ENCODE measurements at places on chromosomes 3 and 15.

DNA sequence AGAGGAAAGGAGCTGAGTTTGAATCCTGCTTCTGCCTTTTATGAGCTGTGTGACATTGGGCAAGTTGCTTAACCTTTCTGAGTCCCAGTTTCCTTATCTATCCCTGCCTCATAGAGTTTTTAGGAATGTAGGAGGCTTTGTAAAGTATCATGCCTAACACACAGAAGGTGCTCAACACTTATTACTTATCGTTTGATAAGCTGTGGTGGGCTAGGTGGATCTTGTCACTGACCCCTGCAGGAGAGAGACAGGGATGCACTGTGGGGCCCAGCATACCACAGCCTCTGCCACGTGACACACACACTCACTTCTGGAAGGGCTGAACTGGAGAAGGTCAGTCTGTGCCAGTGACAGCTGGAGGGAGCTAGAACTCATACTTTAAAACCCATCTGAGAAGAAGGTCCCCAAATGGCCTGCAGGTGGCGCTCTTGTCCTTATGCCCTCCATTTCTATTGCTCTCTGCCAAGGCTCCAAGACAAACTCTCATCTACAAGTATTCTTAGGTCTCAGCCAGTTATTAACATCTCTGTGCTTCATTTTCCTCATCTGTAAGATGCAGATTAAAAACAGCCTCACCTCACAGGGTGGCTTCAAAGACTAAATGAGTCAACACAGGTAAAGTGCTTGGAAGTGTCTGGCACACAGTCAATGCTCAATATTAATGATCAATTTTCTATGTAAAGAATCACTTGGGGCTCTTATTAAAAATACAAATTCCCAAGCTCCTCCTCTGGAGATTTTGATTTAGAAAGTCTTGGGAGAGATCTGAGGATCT, 57.5 kb upstream of the HACD2 start:
- DNase-seq = peak; percentile 66

GRCh38 chr3:21517184-21517583, 233.8 kb downstream of the ZNF385D start:
- DNase-seq = no peak

DNA sequence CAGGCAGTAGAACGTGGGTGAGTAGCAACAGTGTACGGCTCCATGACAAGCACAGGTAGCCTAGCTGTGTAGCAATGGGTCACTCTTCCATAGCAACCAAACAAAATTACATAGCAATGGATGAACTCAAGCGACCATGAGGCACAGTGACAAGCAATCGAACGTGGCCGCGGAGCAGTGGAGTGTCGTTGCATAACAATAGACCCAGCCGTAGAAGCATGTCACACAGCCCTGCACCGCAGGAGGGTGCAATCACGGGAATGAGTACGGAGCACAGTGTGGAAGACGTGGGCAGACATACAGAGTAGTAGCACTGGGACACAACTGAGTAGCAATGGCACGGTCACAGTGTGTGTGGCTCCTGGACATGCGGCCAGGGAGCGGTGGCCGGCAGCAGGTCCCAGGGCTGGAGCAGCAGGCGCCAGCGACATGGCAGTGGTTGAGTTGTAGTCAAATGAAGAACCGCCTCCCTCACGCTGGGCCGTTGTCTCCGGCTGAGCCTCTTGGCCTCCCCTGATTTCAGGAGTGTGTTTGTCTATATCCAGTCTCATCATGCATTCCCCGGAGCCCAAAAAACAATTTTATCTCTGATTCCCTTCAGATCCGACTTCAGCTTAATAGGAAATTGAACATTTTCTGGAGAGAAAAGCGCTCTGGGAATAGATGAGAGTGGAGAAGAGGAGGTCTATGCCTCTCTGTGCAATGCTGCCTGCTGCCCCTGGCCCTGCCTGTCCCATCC, 64.1 kb downstream of the CCDC33 start:
- no peak for DNase-seq

DNA sequence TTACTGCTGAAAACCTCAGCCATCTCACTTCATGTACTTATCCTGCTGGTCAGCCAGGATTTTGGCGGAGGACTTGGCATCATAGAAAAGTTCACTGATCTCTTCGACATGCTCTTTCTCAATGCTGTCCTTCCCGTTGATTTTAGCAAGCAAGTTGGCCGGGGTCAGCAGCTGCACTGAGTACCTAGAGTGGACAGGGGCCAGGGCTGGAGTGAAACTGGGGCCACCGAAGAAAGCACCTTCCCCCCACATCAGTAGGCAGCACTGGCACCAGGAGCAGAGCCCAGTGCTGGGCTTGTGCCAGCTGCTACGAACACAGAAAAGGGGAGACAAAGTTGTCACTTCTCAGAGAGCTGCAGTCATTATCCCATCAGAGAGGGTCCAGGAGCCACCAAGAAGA, 29.0 kb downstream of the SEC61A1 start:
- no peak for DNase-seq

- no peak for DNase-seq
These were observed 157.7 kb upstream of the BCL6 start for GRCh38 chr3:187902936-187903335.

DNA sequence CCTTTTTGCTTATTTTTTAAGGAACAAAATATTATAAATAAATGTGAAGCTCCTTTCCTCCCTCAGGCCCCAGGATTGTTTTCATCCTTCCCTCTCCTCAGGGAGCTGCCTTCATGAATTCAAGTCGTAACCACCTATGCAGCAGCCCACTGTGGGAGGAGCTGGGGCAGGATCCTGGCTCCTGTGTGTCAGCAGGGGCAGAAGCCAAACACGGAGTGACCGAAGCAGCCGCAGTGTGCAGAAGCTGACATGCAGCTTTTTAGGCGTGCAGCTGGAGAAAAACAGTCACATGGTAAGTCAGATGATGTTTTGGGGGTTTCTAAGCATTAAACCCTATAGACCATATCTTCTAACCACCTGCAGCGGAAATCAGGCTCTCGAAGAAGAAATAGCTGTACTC, 231.3 kb downstream of the OCA2 start:
- DNase-seq = no peak

GRCh38 chr3:73572368-73572767, 52.4 kb downstream of the PDZRN3 start:
- no peak for DNase-seq

GRCh38 chr15:56943403-56943802, 25.0 kb downstream of the TCF12 start:
- DNase-seq = no peak

GRCh38 chr3:184305577-184305976, 6.5 kb downstream of the PSMD2 start:
- DNase-seq = no peak

DNA sequence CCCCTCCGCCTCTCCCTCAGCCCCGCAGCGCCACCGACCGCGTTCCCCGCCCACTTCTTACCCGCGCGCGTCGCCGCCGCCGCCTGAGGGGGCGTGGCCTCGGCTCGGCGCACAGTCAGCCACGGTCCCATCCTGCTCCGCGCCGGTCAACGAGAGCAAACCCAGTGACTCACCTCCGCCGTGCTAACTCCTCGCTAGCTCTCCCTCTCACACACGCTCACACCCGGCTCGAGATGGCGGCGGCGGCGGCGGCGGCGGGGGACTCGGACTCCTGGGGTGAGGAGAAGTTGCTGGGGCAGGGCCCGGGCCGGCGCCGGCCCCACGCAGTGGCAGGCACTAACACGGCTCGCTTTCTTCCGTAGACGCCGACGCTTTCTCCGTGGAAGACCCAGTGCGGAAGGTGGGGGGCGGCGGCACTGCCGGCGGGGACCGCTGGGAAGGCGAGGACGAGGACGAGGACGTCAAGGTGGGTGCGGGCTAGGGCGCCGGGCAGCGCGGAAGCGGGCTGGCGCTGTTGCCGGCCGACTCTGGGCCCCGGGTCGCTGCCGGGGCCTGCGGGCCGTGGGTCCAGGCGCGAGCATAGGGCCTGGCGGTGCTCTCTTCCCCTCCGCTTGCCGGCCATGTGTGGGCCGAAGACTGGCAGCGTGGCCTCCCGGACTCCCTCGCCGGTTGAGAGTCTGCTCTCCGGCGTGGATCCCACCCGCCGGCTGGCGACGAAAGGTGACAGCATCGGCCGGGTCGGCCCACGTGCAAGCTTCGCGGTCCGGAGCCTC, at the start of gene EIF3J:
TSS of gene EIF3J (plus strand) at position 186 of the 773 bp plus-strand sequence. CDS start at position 234, 48 bp downstream.
- DNase-seq = peak; percentile 86

- DNase-seq = no peak
These were observed 614.6 kb upstream of the TBL1XR1 start for GRCh38 chr3:177811835-177812234.

- DNase-seq = no peak
These were observed 185.2 kb upstream of the GADL1 start for GRCh38 chr3:31079689-31080088.

DNA sequence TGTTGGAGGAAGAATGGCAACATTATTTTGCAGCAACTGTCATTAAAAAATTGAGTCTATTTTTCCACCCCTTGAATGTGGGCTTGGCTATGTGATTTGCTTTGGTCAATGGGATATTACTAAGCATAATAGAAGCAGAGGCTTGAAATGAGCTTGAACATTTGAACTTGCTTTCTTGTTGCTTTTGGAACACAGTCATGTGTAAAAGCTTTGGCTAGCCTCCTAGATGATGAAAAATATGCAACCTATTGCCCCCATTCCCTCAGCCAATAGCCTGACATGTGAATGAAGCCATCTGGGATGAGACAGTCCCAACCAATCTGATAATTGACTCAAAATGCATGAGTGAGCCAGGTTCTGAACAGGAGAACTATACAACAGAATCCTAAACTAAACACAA, 78.4 kb downstream of the PLSCR2 start:
- DNase-seq = peak; percentile 55

DNA sequence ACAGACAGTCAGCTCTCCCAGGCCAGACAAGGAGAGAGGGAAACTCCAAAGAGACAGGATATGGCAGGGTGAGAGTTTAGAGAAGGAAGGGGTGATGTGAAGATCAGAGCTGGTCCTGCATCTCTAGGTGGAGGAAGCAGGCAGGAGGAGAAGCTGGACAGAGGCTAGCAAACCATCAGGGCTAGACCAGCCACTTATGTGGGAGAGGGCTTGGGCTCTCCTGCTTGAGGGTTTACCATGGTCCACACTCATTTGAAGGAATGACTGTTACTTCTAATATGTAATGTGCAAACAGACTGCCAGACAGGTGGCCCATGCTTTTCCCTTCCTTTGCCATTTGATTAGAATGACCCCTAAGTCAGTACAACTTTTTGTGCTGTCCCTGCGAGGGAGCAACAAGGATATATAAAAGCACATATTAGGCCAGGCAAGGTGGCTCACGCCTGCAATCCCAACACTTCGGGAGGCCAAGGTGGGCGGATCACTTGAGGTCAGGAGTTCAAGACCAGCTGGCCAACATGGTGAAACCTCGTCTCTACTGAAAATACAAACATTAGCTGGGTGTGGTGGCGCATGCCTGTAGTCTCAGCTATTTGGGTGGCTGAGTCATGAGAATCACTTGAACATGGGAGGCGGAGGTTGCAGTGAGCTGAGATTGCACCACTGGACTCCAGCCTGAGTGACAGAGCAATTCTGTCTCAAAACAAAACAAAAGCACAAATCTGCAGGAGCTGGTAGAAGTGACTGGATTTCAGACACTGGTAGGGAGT, 41.0 kb upstream of the MANF start:
- peak; percentile 34 for DNase-seq

DNA sequence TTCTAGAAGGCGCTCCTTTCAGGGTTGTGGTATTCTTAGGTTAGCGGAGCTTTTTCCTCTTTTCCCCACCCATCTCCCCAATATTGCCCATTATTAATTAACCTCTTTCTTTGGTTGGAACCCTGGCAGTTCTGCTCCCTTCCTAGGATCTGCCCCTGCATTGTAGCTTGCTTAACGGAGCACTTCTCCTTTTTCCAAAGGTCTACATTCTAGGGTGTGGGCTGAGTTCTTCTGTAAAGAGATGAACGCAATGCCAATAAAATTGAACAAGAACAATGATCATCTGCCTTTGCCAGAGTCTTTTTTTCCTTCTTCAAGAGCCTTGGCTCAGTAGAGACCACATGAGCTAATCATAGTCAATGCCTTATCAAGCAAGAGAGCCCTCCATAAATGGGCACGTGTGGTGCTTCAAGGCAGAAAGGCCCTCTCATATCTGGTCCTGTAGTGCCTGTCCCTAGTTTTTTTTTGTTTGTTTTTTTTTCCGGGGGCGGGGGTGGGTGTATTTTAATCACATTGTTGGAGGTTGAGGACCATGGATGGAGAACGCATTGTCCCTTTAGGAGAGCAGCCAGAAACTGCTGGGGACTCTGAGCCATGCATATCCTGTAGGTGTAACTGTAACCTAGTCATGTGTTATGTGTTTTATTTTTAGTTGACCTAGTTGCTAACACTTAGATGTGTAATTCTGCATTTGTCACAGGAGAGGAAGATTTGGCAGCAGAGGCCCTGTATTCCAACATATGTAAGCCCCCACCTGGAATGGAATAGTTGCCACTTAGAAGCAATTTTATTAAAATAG, 64.7 kb upstream of the ACAD9 start:
- no peak for DNase-seq

DNA sequence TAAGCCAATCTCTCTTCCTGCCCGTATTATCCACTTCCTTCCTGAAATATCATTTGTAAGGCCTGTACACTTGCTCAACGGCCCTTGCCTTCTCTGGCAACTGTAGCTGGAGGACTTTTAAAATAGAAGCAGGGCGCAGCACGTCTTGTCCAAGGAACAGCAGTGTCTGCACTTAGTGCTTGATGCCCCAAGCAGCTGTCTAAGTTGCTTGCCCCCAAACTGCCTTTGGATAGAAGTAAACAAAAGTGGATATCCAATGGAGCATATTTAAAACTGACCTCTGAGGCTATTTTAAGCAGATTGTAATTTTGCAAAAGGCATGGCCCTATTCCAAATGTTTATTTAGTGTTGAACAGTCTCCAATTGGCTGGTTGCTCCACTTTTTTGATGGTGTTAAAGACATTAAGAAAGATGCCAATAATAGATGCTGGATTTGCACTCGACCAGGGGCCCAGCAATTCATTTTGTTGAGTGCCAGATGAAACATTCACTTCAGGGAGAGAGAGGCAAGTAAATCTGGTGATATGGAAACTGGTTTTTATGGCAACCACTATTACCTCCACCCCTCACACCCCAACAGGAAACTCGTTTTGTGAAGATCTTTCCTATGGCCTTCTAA, 526.8 kb upstream of the TBL1XR1 start:
- DNase-seq = no peak

GRCh38 chr15:35330048-35330695, 215.8 kb downstream of the DPH6 start:
- no peak for DNase-seq

GRCh38 chr3:194996746-194997145, 274.2 kb downstream of the XXYLT1 start:
- DNase-seq = no peak

GRCh38 chr3:87426918-87427317, 150.5 kb upstream of the POU1F1 start:
- no peak for DNase-seq

DNA sequence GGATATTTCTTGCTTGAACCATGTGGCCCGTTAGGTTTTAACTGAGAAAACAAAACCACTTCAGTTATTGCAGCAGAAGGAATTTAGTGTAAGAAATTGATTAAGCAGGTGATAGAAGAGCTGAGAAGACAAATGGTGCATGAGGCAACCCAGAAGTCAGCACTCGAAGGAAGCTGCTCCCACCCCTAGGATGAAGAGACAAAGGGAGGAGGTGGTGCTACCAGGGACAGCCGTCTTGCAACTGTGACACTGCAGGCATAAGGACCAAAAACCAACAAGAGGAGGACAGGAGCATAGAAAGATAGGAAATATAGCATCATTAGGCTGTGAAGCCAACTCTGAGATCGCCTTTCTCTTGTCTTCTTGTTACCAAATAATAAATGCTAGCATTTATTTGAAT, 89.0 kb downstream of the IL20RB start:
- no peak for DNase-seq
